Effector memory CD4-positive, alpha-beta T cell (primary cell): ENCODE measurements at places on chromosomes 3 and 15.

GRCh38 chr3:39937874-39938273 is 128.5 kb downstream of the MYRIP start:
- no peak for DNase-seq

- peak; percentile 12 for DNase-seq
These were observed 159.1 kb upstream of the EOMES start for GRCh38 chr3:27880969-27881892.

GRCh38 chr3:72230774-72231379 is 445.9 kb upstream of the PROK2 start:
- DNase-seq = no peak

GRCh38 chr3:9875448-9875847 is 4.6 kb downstream of the CIDEC start:
- DNase-seq = no peak

- DNase-seq = no peak
These were observed 35.9 kb downstream of the VGLL4 start for GRCh38 chr3:11607816-11608215.

DNA sequence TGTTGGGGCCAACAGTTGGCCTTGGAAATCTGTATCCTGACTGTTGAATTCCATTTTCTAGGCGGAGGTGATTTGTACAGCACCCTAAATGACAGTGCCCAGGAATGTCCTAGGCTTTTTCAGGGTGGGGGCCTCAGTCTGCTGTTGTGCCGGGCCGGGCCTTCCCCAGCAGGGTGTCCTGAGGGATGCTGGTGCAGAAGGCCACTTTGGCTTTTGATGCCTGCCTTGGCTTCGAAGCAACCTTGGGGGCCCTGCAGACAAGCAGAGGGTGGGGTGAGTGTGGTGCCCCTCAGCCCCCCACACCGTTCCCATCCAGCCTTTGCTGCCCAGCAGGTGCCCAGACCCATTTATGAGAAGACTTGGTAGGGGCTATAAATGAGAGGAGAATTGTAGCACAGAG is 33.0 kb downstream of the SYNM start:
- DNase-seq = no peak

DNA sequence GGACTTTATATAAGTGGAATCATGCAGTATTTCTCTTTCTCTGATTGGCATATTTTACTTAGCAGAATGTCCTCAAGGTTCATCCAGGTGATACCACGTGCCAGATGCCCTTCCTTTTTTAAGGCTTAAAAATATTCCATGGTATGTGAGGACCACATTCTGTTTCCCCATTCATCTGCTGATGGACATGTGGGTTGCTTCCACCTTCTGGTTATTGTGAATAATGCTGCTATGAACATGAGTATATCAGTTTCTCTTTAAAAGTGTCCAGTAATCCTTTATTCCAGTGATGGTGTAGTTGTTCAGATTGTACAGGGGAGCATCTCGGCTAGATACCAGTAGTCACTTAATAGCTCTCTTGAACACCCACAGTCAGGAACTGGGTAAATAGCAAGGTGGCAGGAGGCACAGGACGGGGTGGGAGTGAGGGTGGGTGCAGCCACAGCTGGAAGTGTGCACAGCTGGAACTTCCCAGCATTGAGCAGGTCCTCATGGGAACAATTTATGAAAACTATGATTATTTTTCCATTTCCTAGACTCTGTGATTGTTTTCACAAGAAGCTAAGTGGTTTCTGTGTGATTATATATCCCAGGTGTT is 50.3 kb upstream of the ATG7 start:
- no peak for DNase-seq

- no peak for DNase-seq
These were observed 669.8 kb upstream of the ARPP21 start for GRCh38 chr3:34969513-34969912.

DNA sequence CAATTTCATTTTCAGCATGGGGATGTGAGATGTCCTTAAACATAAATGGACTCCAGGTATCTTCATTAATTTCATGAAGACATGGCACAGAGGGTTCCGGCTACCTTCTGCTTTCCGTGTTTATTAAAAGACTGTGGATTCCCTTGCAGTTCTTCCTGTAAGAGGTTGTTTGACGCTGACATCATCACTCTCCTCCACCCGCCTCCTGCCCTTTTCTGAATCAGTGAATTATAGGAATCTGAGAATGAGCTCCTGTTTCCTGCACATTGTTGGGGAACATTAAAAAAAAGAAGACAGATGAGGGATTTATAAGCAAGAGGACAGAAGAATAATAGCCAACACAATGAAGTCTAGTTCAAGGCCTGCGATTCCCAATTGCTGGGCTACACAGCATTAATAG is 191.3 kb downstream of the LPP start:
- DNase-seq = no peak

DNA sequence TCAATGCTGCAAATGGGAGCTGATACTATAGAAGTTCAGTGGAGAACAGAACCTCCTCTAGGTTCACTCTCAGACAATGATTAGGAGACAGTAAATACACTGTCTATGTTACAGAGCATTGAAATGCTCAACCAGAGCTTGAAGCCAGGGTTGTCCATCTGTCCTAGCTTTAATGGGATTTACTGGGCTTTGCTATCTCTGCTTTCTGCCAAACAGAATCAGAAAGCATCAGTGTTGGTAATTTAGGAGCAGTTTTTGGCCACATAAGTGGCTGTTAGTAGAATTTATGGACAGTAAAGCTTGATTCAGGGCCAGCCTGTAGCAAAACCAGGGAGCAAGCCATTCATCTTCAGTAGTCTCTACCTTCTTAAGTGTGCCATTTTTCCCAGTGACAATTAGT is 396.3 kb downstream of the LSAMP start:
- no peak for DNase-seq

GRCh38 chr3:103624271-103624670 is 1189.5 kb downstream of the ZPLD1 start:
- DNase-seq = no peak

DNA sequence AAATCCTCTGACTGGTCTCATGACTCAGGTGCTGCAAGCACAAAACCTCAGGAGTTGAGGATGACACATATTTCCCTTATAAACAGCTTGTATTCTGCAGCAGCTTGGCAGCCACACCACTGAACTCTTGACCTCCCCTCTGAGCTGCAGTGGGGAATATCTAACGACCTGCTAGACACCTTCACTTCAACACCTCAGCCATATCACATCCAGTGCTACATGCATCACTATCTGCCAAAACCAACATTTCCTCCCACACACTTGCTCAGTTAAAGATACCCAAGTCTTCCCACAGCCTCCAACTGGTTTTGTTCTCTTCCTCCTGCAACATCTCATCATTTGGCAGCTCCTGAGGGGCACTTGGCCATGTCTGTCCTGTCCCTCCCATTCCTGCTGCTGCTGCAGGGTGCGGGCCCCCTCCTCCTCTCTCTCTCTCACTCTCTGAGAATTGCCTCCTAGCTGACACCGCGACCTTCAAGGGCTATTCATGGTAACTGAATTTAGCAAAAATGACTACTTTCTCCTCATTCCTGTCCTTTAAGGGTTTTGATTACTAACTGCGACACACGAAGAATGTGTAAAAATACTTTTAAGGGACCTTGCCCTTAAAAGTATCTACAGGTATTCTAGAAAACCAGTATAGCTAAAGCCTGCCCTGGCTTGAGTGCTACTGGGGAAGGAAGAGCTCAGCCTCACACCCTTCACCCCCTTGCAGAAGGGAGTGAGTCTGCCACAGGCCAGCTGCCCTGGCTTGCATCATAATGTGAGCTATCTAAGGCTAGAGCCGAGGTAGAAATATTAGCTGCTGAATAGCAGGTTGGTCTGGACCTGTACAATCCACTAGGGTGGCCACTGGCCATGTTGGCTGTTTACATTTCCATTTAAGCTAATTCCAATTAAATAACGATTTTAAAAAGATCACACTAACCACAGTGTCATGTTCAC is 5.0 kb upstream of the CCR9 start:
- no peak for DNase-seq

DNA sequence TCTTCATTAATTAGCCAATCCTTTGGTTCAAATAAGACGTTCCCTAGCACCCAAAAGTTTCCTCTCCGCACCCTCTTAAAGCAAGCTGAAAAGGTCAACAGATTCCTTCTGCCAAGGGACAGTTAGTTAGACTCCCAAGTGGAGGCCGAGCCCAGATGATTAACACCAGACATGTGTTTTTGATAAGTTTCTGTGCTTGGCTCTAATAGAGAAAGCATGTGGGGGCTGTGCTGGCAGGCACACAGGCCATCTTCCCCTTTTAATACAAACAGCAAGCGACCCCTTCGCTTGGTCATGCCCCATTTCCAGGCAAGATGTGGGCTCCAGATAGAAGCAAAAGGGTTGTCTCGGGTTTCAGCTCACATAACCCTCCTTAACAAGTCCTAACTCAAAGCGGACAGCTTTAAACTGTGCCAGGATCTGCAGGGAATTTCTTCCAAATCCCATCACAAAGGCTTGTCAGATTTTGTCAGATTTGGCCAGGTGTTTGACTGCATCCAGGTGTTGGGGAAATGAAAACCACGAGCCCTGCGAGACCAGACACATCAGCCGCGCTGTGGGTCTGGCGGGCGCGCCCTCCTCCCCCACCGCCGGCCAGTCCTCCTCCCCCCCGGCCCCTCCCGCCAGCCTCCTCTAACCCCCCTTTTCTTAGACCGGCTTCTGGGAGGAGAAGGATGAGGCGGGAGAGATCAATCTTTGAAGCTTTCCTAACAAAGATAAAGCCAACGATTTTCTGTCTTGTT is 3.3 kb downstream of the HES1 start:
- no peak for DNase-seq

GRCh38 chr3:58333206-58334012 is 717 bp downstream of the PXK start:
- no peak for DNase-seq

DNA sequence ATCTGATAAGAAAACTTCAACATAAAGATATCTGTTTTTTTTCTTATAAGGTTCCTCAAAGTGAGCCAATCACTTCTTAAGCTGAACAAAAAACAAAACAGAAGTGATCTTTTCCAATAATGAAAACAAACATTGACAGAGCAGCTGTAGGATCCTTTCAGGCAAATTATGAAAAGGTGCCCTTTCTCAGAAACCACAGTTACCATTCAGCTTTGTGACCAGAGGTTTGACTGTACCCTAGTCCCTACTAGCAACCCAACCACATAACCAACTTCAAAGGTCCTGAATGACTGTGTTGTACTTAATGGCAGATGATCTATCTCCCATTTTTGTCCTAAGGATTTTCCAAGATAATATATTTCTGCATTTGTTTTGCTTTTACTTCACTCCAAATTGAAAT is 39.4 kb upstream of the CCR2 start:
- DNase-seq = no peak

DNA sequence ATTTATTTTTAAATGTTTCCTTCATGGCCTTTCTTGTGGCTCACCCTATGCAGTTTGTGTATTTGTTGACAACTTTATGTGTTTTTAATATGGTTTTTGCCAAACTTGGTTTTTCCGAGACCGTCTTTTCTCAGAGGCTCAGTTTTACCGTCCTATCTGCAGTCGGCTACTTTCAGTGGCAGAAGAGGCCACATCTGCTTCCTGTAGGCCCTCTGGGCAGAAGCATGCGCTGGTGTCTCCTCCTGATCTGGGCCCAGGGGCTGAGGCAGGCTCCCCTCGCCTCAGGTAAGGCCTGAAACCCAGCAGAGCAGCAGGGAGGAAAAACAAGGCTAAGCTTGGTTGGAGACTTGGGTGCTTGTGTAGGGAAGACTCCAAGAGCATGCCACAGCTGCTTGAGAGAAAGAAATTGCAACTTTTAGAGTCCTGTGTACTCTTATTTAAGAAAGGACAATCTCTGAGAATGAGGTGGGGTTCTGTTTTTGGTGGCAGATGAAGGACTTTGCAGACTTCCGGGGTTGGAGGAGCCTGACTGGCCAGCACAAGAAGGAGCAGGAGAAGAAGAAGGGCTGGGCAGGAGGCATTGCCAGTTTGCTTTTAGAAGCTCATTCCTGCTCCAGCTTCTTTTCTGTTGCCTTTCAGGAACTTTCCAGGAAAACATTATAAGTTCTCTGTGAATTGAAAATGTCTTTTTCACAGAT is at the start of gene TIGIT:
Gene TIGIT (plus strand): TSS at position 191 of the 698 bp plus-strand sequence. CDS start 34 bp downstream, at position 225.
- DNase-seq = no peak

- no peak for DNase-seq
These were observed 433.1 kb downstream of the EPHB1 start for GRCh38 chr3:135228201-135228600.

DNA sequence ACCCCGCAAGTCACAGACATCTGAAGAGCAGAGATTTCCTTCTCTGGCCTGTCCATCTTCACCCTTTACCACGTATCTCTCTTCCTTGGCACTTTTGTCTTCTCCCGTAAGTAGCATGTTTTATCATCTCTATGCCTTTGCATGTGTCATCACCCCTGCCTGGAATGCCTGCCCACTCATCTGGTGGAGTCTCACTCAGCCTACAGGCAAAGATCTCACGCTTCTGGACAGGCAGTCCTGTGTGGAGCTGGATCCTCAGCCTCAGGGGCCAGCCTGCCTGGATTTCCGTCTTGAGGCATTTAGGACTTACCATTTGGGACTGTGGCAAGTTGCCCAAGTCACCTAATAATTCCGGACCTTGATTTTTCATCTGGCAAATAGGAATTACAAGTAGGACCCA is 114.3 kb upstream of the CACNA2D3 start:
- no peak for DNase-seq

DNA sequence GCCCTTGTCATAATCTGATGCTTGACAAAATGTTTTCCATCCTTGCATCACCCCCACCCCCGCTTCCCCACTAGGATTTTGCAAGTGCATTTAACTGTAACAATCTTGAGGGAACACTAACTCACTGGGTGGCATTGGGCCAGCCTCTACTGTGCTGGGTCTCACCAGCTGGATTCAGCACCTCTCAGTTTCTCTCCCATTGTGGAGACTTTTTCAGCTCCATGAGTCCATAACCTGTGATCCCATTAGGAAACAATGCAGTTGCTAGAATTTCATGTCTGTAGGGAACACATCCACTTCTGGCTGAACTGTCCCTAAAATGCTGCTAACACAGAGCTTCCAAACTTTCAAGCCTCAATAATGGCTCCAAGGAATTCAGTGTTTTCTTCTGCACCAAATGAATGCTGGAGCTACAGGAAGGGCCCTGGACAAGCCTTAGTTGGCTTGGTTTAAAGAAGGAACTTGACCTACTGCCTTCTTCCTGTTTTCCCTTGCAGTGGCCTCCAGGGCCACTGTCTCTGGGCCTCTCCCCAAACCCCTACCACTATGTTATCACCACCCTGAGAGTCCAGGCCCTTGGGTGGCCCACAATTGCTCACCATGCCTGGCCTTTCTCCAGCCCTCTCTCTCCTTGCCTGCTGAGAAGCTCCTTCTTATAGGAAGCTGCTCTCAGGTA is 15.6 kb downstream of the CYP19A1 start:
- no peak for DNase-seq

GRCh38 chr15:96324940-96325540 is 5.5 kb upstream of the NR2F2 start:
- DNase-seq = no peak

GRCh38 chr15:29534378-29534777 is 264.8 kb upstream of the NSMCE3 start:
- DNase-seq = no peak

- DNase-seq = no peak
These were observed 323.5 kb upstream of the ROPN1 start for GRCh38 chr3:124315215-124316033.

DNA sequence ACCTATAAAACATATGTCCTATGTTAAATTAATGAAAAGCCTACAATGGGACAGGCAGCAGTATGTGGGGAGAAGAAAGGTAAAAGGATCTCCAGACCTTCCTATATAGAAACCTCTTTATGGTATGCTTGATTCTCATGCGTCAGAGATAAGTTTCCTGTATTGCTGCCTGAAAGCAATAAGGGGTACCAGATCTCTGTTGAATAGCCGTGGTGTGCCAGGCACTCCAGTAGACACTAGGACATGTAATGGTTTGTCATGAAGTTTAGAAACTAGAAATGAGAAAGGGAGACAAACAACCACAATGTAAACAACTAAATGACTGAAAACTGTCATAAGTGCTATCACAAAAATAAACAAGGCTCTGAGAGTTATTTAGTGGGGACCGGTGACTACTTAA is 168.1 kb downstream of the EFHB start:
- DNase-seq = no peak
